ENCODE measurements at places on chromosomes 2 and 18.

- DNase-seq = no peak
Measured at GRCh38 chr2:205156457-205156856, 525.8 kb upstream of the NRP2 start.

GRCh38 chr2:15685143-15685542 lies 93.5 kb downstream of the DDX1 start:
- DNase-seq = no peak

- no peak for DNase-seq
Measured at GRCh38 chr2:44269831-44270230, 5.4 kb upstream of the SLC3A1 start.

GRCh38 chr2:11163439-11164317 lies 8.4 kb downstream of the SLC66A3 start:
- no peak for DNase-seq

Data from stimulated activated CD4-positive, alpha-beta T cell treated with anti-CD3 and anti-CD28 coated beads, Interleukin-4, amount 100 ng/mL, for 48 hours (primary cell).